Upper lobe of right lung (tissue), 1 donor: ENCODE measurements at places on chromosomes 7 and 10. TPM values are rescaled to one million over a fixed set of nuclear protein-coding genes. Genes with fewer than 3 reads are reported as not detected.

DNA sequence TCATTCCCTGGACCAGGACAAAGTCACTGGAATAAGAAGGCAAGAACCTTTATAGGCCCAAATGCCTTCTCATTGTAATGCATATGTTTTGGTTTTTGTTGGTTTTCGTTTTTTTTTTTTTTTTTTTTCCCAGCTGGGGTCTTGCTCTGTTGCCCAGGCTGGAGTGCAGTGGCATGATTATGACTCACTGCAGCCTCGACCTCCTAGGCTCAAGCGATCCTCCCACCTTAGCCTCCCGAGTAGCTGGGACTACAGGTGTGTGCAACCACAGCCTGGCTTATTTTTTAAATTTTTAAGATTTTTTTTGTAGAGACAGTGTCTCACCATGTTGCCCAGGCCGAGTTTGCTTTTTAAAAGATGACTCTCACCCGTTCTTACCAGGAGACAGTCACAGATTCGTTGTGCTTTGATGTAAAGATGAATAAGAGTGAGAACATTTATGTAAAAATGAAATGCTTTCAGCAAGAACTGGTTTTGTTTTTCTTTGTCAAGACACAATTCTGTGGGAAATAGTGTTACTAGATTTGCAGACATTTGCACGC is 7.6 kb downstream of the IQCE start:
- no peak for DNase-seq

GRCh38 chr10:65430979-65431378 is 1494.9 kb upstream of the LRRTM3 start:
- no peak for DNase-seq

GRCh38 chr7:71783779-71784178 is 628.4 kb downstream of the CALN1 start:
- DNase-seq: no peak

GRCh38 chr10:78651287-78651686 is 417.5 kb upstream of the ZMIZ1 start:
- no peak for DNase-seq

DNA sequence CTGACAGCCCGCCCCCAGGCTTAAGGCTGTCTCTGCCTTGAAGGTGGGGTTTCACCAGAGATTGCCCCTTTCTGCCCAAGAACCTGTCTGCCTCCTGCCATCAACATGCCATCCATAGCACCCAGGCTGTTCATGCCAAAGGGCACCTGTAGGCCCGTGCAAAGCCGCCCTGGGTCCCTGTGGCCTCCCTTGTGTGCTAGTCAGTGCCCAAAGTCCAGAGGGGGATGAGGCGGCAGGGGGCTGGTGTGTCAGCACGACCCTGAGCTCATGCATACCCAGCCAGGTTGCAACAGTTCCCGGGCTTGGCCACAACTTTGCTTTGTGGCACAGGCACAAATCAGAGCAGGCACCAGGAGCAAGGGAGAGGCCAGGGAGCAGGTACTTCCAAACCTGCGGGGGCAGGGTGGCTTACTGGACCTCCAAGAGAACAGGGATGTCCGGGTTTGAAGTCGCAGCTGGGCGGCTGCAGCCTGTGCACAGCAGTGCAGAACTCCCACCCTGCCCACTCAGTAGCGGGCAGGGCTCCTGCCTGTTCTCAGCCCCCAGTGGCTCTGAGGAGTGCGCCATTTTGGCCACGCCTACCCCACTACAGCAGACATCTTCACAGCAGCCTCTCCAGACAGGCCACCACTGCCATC is 671.1 kb upstream of the GRM3 start:
- peak; percentile 56 for DNase-seq

DNA sequence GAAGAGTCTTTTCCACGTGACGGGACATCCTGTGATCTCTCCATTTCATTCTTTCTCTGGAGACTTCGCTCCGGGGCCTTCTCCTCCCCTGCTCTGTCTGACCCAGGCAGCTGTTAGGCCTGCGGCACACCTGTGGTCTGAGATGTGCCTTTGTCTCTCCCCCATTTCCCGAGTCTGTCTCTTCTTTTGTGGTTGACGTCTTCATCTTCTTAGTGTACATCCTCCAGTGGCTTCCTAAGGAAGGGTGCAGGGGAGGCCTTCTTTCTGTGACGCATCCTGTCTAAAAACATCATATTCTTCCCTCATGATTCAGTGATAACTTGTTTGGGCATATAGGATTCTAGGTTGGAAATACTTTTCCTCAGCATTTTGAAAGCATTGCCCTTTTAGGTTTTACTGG is 17.2 kb upstream of the ATP6V0E2 start:
- no peak for DNase-seq

- DNase-seq: no peak
These were observed 172.1 kb downstream of the DIP2C start for GRCh38 chr10:517241-517830.

DNA sequence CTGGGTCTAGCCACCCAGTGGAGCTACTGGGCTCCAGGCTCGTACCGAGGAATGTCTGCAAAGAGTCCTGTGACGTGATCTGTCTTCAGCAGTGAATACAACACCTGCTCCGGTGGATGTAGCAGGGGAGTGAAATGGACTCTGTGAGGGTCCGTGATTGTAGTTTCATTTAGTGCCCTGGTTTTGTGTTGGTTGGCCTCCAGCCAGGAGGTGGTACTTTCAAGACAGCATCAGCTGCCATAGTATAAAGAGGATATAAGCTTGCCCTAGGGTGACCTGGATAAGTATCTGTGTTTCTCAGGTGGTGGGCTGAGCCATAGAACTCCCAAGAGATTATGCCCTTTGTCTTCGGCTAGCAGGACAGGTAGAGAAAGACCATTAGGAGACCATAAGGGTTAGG is 24.6 kb upstream of the WNT2 start:
- DNase-seq: no peak

GRCh38 chr7:129202058-129202777 is 13.8 kb downstream of the SMO start:
- no peak for DNase-seq

GRCh38 chr7:108650467-108650866 is 80.8 kb downstream of the DNAJB9 start:
- no peak for DNase-seq

DNA sequence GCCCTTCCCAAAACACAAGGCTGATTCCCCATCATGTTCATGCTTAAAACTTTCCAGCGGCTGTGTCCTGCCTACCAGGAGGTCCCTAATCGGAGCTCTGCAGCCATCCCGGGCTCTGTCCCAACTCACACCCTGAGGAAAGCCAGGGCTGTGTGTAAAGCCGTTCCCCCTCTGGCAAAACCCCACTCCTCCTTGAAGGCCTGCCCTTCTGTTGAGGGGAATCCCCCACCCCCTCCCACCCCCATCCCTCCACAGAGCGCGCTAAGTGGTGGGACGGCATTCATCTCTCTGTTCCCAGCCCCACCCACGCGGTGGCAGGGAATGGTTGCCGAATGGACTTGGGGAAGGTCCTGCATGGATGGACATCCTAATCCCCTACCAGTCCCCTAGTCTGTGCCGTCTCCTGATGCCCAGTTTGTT is 667 bp upstream of the TMEM120A start:
- DNase-seq: no peak

DNA sequence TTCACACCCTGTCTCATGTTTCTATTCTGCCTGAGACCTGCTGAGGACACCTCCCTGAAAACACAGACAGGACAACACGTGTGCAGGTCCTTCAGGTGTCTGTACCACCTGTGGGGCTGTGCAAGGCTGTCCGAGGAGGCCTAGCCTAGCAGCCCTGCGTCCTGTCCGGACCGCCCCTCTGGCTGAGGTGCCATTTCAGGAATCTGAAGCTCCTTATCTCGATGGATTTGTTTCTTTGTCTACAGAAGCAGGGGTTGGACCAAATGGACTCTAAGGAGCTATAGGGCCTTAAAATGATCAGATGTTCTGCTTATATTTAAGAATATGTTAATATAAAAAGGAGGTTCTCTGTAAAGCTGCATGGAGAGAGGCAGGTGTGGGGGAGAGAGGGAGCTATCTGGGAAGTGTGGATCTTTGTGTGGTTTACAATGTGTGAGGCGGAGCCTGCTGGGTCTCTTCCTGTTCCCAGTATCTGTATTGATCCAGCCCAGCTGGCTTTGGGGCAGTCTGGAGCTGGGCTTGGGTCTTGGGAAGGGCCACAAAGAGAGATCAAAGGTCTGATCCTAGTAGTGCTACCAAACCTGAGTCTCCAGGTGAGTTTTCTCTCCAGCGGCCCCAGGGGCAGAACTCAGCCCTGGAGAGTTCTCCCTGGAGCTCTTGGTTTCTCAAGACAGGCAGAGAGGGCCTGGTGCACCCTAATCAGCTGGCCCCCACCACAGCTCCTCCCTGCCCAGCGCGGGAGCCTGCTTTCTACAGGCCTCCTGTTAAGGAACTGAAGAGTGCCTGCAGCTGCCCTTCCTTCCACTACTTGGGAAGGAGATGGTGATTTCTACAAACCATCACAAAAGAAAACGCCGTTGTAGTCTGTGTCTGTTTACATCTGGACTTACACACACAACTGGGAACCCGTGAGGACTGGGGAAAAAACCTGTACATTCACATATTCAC is 3.4 kb upstream of the MNX1 start:
- DNase-seq: peak; percentile 29

DNA sequence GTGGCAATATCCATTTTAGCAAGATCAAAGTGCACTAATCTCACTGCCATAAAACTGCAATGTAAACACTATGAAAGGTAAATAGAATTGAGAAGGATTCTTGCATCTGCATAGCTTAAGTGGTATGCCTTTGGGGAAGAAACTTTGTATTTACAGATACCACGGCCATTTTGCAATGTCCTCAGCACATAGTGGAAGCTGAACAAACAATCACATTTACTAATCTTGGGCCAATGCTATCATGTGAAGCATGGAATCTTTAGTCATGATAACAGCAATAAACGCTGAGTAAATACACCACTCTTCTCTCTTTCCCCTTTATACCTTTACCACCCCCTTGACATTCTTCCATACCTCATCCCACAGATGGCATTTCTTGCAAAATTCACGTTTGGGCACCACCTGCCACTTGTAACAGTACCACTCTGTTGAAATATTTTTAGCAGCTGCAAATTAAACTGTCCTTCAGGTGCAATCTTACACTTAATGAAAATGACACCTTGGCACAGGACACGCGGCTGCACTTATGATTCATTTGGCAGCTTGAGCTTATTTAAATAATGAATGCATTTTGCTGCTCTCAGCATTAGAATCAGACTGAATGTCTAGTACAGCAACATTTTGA is 171.8 kb downstream of the SEMA3A start:
- DNase-seq: no peak

DNA sequence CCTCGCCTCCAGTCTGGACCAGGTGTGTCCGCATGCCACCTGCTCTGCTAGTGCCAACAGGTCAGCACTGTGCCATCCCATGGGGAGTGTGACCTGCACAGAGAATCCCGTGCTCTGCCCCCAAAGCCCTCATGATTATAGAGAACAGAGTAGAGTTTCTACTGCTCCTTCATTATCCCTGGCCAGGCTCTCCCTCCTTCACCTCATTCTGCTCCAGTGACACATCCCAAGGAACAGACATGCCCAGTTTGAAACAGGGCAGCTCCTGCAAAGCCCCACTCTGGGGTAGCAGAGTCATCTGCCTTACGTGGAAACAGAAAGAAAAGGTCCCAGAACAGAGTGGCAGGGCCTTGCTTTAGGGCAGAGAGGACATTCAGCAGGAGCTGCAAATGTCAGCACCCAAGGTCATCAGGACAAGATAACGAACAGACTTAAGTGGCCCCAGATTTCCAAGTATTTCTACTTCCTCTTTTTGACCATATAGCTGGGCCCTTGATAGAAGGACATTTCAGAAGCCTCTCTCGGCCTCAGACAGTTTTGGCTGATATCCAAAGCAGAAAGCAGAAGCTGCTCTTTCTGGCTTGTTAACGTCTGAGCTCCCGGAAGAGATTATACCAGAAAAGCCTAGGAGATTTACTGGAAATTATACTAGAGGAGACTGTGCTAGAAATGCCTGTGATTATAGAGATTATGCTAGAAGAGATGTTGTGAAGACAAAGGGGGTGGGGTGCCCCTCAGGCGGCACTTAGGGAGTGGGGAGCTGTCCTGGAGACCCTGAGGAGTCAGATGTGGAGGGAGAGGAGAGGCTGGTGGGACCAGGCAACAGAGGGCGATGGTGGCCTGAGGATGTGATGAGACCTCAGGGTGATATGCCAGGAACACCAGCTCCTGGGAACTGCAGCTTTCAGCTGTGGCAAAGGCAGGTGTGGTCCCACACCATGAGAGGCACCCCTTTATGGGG is 12.6 kb downstream of the TMEM176B start:
- DNase-seq: no peak

Gene ZNF33A
- total RNA-seq: 25.7 TPM

Gene NUTM2D
- 5.1 TPM for total RNA-seq

Gene PGAM2
- total RNA-seq: 1.1 TPM

Gene CAMK2B
- 0.17 TPM for total RNA-seq

Gene CDNF
- total RNA-seq: 0.61 TPM

Gene PARG
- 22.2 TPM for total RNA-seq

Gene POLR2J2
- total RNA-seq: 14.1 TPM

Gene CEP55
- total RNA-seq: 0.35 TPM

Gene HOXA3
- total RNA-seq: 8.7 TPM
